ENCODE measurements at places on chromosomes 1 and 21.

DNA sequence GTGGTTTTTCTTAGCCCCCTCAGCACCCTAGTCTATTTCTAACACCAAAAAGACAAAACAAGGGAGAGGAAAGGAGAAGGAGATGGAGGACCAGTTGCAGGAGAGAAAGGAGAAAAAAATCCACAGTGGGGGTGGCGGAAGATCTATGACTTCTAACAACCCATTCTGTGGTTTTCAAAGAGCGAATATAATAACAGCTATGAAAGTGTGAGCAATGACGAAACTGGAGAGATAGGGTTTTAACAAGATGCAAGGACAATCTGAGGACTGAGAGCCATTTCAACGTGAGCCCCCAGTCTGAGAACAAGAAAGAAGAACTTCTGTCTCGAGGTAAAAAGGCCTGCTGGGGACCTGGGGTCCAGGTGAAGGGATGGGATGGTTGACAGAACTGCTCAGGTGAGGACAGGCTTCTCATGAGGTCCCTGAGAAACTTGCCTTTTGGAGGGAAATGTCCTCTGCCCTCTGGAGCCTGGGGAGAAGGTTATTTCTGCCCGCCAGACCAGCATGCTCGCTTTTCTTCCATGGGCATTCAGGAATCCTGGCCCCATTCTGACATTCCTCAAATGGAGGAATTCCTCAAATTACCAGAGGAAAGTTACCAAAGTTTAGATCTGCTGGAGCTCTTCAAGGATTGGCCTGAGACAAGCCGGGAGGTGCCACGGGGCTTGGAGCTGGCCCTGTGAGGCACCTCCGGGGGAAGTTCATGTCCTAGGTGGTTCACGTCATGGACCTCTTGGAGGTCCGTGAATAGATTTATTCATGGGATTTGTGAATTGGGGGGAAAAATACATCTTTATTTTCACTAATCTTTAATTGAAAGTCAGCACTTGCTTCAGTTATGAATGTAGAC lies at the start of gene CD160:
Gene CD160, plus strand, starts transcription at position 270 of the 850 bp plus-strand sequence. CDS start 8,829 bp downstream, outside the sequence.
- DNase-seq: no peak

DNA sequence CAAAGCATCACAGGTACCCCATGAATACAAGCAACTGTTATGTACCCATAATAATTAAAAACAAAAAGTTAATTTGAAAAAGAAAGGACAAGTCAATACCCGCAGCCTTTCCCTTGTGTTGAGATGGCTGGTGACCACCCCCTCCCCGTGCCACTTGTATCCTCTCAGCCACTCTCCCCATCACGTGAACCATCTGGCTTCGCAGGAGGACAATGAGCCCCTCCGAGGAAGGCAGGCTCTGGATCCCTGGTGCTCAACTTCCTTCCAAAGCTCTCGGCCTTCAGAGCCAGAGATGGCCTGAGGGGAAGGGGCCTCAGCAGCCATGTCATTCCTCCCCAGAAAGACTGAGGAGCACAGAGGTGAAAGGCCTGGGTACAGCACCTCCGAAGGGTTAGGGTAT lies 120.4 kb upstream of the RAB4A start:
- DNase-seq: no peak

DNA sequence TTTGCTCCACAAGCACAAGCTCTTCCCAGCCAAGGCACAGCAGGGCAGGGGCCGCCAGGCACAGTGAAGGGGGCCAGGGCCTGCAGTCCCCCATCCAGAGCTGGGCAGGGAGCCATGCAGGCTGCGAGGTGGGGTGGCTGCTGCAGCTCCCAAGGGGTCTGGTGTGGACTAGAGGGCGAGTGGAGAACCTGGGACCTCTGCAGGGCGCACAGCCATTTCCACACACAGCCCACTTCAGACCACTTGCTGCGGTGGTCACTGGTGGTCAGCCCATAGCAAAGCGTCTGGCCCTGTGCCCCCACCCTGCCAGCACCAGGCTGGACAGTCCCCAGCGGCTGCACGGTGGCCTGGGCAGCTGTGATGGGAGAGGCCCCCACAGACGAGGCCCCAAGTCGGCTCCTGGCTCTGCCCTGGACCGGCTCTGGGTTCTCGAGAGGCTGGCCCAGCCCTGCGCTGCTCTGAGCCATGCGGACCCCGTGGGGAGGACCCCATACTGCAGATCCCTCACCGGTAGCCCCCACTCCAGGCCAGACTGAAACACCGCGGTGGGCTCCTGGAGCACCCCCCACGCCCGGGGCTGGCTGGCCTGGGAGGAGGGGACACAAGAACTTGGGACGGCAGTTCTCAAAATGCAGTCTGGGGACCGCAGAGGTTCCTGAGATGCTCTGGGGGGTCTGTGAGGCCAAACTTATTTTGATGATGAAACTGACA lies 47.1 kb upstream of the COL6A2 start:
- DNase-seq: no peak

DNA sequence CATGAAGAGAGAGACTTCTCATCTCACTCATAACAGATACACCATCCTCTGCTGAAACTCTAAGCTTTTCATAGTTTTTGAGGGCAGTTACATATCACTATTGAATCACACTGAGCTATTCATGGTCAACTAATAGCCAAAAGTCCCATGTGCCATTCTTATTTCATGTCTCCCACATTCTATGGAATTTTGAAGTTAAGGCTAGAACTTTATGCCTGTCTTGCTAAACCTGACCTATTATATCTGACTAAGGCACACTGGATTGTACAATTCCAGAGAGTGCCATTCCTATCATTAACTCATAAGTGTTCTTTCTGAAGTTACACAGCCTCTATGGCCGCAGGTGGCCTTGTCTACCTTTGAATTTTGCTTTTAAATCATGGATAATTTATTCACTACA lies 254.3 kb downstream of the PTPRC start:
- DNase-seq: peak; percentile 48

DNA sequence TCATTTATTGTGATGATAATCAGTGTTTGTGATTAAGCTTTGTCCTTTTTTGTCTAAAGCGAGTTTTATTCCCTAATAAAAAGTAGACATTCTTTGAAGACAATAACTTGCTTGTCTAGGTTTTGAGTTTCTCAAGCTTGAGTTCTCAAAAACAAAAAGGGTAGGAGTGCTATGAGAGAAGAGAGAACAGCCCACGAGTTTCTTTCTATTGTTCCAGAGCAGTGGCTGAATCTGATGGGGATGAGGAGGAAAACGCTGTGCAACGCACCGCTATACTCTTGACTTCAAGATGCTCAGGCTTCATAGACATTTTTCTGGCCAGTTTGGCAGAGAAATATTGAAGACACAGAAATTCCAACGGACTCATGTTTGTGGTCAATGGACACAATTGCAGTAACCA lies 669.8 kb upstream of the B3GALT2 start:
- DNase-seq: no peak

DNA sequence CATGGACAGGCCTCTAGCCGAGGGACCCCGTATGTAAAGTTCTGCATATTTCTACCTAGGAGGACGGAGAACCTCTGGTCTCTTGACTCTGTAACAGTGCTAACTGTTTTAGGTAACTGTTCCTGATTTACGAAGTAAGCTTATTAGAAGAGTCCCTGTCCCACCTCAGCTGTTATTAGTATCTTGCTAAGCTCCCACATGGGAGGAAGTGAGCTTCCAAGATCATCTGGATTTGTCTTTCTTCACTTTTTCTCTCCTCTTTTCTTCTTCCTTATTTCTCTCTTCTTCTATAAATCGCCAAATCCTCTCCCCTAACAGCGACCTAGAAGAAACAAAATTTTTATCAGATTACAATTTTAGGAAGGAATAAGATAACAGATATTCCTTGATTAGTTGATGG lies 4.4 kb downstream of the CD53 start:
- DNase-seq: no peak

- DNase-seq: peak; percentile 53
Measured at GRCh38 chr1:186304982-186305949, 69.8 kb downstream of the TPR start.

DNA sequence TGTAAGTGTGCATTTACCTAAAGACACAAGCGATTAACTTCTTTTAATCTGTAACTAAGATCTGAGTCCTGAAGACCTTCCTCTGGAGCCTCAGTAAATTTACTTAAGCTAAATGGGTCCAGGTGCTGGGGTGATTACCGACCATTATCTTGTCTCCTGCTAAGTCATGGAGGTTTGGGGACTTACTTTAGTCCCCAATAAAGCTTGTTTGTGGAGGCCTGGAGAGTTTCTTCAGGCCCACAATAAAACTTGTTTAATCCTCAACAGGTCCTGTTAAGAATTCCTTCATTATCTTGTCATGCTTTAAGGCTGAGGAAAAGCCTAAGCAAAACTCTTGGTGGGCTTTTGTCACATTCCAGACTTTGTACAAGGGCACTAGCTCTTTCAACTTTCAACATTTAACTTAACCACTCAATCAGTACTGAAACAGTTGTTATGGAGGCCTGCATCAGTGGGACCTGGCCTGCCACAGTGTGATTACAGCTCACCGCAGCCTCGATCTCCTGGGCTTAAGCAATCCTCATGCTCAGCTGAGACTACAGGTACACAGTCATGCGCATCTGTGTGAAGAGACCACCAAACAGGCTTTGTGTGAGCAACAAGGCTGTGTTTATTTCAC lies 84.0 kb downstream of the FMO4 start:
- no peak for DNase-seq

DNA sequence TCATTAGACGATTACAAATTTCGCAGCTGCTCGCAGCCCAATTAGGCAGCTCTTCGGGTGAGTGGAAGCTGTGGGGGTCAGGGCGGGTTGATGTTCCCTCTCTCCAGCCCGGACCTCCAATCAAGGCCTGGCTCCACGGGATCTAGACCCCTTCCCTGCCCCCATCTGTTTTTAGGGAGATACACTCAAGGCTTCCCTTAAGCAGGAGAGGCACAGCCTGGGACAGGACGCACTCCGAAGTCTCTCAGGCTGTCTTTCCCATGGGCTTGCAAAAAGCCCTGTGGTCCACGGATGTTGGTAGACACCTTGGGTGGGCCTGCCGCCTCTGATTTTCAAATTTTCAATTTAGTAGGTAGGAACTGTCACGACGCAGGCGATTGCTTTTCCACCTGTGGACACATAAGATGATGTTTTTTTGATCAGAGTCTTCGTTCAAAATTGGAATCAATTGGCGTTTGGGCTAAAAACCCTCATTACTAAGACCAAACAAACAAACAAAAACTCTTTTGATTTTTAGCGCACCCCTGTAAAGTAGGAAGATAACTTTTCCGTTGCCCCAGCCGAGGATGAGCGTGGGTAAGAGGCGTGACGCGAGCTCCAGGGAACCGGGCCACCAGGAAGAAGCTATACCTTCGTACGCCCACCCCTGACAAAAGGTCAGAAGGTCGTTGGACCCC lies 2.5 kb upstream of the LHX8 start:
- DNase-seq: no peak

DNA sequence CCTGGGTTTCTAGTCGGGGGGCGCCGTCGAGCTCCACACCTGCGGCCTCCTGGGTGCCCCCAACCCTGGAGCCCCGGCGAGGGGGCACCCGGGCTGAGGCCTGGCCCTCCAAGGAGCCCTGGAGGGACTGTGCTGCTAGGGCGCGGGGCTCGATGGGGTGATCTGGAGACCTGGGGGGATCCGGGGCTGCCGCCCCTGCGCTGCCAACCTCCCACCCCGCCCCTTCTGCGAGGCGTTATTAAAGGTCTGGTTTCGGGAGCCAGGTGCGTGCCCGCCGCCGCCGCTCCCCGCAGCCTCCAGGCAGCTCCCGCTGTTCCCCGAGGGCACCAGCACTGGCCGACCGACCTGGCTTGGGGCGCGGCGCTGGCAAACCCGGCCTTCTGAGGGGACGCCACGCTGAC lies 746 bp upstream of the POFUT2 start:
- DNase-seq: no peak

DNA sequence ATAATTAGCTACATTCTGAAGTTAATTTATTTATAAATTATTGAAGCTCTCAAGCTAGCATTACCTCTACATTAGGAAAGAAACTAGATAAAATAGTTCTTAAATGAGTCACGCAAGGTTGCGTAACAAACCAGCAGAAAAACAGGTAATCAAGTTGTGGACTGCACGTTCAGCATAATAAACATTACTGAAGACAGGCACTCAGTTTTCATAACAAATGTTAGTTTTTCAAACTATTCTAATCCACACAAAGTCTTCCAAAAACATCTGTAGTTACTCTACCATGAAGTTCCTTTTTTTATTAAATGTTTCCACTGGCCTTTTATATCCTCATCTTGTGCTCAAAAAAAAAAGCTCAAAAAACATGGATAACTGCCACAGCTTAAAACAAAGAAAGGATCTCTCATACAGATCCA lies 1.3 kb downstream of the TOR1AIP2 start:
- no peak for DNase-seq

DNA sequence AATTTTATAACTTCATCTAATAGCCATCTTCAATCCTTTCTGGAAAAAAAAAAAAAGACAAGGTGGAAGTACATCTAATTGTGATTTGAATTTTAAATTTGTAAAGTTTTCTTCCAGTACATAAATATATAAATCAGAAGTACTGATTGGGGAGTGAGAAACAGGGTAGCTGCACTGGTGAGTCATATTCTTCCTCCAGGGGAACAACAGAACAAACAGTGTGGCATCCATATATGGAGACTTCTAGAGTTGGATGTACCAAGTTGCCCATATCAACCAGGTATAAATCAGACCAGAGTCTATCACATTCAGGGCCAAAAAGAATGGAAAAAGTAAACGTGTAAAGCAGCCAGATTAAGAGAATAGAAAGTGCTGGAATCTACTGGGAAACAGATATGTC lies 66.0 kb upstream of the NRIP1 start:
- DNase-seq: no peak

- no peak for DNase-seq
Measured at GRCh38 chr1:205920861-205921569, 22.2 kb downstream of the SLC26A9 start.

DNA sequence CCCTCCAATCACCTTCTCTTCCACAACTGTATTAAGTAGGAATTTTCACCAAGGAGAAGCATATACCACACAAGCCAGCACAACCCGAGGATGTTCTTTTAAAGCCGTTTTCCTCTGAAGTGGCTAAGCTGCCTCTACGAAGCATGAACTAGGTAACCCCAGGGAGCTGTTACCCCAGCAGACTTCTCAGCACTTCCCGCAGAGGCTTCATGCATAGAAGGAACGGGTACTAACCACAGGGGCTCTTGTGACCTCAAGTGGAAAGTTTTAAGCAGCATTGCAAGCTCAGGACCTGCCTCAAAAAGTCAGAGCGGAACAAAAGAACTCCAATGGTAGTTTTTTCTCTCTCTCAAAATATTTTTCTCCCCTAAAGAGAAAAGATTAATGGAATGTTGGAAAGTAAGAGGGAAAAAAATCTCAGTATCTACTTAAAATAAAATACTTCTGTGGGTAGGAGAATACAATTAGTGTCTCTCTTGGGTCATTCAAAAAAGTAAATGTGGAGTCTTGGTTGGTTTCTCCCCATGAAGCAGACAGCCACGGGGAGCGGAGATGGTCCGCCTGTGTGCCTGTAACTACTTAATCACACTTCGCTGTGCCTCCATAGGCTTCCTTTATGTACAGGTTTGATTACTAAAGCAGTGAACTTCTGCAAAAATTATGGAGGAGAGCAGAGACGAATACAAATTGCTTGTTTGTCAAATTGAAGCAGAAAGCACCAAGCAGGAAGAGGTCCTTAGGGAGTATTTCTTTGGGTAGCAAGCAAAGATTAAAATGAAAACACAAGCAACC lies 40.9 kb downstream of the STX6 start:
- no peak for DNase-seq

Data from fibroblast of skin of back (primary cell).